Iris pigment epithelial cell (primary cell): ENCODE measurements at places on chromosomes 3 and 15.

- peak; percentile 68 for DNase-seq
Observed at GRCh38 chr3:141402476-141403171, 34.3 kb downstream of the ZBTB38 start.

GRCh38 chr15:56469483-56469882 is 4.5 kb upstream of the MNS1 start:
- no peak for DNase-seq

DNA sequence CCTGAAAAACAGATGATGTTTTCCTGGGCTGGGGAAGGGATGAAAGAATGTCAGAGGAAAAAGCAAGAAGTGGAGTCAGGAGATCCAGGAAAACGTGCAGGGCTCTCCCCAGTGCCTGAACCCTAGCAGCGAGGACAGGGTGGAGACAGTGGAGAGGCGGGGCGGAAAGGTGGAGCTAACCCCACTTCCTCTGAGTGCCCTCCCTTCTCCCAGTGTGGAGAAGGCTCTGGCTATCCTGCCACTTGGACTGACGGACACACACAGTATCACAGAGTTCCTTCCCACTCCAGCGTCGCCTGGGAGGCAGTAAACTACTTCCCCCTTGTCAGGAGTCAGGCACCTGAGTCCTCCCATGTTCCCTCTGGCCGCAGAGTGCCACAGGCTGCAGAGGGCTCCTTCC is 125.3 kb upstream of the CHRNA7 start:
- no peak for DNase-seq

DNA sequence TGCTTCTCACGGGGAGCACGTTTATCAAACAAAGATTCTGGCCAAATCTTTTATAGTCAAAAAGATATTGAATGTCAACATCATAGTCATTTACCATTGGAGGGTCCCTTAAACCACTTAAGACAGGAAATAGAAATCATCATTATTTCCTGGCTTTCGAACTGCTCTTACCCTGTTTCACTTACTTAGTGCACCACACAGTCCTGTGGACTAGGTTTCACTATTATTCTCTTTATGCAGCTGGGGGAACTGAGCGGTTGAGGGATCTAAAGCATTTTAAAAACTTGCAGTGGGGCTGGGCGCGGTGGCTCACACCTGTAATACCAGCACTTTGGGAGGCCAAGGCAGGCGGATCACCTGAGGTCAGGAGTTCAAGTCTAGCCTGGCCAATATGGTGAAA is 13.7 kb upstream of the TPRG1 start:
- DNase-seq, result no peak

DNA sequence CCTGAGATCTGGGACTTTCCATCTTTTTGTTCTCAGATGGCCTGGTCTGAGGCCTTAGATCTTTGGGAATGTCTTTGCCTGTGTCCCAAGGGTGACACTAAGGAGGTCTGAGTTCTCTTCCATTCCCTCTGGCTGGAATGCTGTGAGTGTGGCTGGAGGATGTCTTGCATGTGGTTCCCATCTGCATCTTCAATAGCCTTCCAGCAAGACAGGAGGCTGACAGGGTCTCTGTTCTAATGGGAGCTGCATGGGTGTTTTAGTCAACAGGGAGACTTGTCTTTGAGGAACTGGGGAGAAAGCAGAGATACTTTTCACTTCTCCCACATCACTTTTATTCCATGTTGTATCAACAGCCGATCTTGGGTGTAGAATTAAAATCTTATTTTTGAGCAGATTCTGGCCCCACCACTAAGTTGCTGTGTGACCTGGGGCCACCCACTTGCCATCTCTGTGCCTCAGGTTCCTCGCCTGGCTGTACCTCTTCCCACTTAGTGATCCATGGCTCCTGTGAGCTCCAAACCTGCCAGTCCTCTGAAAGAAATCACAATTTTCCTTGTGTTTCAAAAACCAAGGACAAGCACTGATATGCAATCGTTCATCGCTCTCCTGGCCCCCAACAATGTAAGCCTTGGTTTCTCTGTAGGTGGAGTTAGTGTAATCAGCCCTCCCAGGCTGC is 75.2 kb downstream of the LSM3 start:
- no peak for DNase-seq

DNA sequence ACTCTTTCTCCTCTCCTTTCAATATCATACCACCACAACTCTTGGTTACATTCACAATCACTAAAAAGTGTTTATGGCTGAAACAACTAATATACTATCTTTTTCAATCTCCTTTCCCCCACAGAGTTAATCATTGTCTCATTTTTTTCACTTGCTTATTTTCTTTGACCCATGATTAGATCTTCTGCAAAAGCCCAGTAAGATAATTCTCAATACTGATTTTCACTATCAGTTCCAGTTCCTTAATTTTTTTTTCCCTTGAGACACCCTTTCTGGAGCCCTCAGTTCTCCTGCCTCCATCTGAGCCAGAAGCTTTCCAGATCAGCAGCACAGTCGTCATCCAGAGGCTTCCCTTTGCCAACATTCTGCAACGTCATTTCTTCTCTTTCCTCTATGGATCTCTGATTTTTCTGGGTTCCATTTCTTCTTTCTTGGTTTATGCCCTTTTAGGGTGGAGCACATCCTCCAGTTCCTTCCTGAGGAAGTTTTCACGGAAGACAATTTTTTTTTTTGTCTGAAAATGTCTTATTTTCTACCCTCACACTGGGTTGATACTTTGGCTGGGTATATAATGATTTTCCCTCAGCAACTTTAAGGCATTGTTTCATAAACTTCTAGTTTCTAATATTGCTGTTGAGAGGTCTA is 88.7 kb upstream of the C15orf39 start:
- no peak for DNase-seq

- DNase-seq, result no peak
Observed at GRCh38 chr3:120090422-120090821, 3.8 kb downstream of the GSK3B start.

DNA sequence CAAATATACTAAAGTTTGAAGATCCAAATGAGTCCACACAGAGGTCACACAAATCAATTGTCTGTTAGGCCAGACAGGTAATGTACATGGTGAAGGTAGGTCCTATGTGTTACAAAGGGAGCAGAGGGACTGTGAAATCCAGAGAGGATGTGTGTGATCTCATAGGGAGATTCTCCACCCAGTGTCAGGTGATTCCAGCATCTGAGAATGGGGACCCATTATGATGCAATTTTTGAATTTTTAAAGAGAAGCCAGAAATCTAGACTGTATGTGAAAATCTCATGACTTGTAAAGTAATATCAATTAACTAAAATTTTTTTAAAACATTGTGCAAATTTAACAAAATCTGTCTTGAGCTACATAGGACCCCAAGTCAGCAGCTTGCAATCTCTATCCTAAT is 58.3 kb upstream of the NEDD4 start:
- DNase-seq, result no peak

DNA sequence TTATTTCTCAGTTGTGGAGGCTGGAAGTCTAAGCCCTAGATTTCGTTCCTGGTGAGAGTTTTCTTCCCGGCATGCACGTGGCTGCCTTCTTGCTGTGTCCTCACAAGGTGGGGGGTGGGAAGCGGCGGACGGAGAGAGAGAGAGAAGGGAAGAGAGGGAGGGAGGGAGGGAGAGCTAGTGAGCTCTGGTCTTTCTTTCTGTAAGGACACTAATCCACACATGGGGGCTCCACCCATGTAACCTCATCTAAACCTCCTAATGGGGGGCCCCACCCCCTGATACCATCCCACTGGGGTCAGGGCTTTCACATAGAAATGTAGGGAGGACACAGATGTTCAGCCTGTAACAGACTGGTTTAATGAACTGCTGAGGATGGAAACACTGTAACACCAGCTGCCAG is 7.3 kb downstream of the FBLN2 start:
- no peak for DNase-seq

GRCh38 chr3:138761002-138761401 is 73.7 kb downstream of the PIK3CB start:
- no peak for DNase-seq

- DNase-seq, result no peak
Observed at GRCh38 chr3:157042226-157042625, 117.7 kb downstream of the CCNL1 start.

DNA sequence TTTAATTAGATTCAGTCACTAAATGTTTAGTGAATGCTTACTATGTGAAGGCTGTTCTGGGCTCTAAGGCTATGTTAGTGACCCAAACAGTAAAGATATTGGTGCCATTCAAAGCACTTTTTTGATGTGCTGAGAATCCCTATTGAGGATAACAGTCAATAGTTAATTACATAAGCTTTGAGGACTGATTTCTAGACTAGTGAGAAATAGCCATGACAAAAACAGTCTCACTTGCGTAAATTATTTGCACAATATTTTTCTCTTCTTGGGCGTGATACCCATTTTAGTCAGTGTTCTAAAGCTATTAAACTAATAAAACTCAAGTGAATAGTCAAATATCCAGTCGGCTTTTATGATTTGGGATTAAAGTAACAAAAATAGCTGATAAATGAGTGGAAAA is 74.6 kb downstream of the UBE2E2 start:
- DNase-seq, result no peak

DNA sequence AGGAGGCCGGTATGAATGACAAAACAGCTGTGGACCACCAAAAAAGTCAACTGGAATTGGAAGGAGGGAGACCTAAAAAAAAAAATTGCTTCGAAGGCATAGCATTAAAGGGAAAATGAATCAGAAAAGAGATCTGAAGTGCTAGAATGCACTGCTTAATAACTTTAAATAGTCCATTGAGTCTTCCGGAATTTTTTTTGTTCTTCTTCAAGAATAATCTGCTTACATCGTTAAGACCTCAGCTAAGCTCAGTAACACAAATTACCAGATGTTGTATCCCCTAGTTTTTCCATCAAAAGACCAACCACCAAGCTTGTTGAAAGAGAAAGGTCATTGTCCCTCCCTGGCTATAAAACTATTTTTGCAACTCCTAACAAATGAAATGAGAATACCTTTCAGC is 560.5 kb downstream of the NR2F2 start:
- DNase-seq, result no peak

- no peak for DNase-seq
Observed at GRCh38 chr15:65947041-65947440, 77.8 kb downstream of the RAB11A start.

DNA sequence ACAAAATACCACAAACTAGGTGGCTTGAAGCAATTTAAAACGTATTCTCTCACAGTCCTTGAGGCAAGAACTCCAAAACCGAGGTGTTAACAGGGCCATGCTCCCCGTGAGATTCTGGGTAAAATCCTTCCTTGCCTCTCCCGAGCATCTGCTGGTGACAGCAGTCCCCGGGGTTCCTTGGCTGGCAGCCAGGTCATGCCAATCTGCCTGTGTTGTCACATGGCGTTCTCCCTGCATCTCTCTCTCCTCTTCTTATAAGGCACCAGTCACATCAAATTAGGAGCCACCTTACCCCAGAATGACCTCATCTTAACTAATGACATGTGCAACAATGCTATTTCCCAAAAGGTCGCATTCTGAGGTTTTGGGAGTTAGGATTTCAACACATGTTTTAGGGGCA is 26.3 kb upstream of the LRRN1 start:
- no peak for DNase-seq

DNA sequence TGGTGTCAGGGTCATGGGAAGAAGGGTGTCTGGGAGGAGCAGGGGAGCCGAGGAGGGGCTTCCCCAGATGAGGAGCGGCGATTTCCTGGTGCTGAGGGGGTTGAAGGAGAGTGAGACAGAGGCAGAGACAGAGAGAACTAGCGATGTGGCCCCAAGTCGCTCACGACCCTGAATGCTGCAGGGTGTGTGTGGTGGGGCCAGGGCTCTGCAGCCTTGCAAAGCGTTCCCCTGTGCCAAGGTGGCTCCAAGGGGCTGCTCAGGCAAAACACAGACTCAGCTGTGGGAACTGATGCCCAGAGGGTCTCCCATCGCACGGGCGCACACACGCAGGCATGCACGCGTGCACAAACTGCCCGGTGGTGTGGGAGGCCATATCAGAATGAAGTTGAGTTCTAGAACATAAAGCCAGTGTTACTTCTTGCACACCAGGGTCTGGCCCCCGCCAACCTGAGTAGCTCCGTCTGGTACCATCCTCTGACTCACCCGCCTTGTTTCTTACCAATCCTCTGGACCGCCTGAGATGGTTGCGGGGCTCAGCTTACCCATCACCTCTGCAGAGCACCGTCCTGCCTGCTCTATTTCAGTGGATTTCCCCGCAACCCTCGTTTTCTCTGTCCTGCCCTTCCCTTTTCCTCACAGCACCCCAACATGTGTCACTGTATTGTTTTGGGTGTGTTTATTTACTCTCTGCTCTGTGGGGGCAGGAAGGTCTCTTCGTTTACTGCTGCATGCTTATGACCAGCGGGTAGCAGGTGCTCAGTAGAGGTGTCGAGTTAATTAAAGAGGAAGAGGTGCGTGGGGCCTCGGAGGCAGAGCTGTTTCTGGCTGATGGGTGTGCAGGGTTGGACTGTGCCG is 4.5 kb downstream of the MELTF start:
- no peak for DNase-seq

- DNase-seq, result no peak
Observed at GRCh38 chr3:78940128-78940527, 827.7 kb downstream of the ROBO1 start.

GRCh38 chr3:124019291-124019690 is 27.4 kb upstream of the ROPN1 start:
- DNase-seq, result no peak

GRCh38 chr3:28940530-28940929 is 340.3 kb upstream of the RBMS3 start:
- DNase-seq, result peak; percentile 98

DNA sequence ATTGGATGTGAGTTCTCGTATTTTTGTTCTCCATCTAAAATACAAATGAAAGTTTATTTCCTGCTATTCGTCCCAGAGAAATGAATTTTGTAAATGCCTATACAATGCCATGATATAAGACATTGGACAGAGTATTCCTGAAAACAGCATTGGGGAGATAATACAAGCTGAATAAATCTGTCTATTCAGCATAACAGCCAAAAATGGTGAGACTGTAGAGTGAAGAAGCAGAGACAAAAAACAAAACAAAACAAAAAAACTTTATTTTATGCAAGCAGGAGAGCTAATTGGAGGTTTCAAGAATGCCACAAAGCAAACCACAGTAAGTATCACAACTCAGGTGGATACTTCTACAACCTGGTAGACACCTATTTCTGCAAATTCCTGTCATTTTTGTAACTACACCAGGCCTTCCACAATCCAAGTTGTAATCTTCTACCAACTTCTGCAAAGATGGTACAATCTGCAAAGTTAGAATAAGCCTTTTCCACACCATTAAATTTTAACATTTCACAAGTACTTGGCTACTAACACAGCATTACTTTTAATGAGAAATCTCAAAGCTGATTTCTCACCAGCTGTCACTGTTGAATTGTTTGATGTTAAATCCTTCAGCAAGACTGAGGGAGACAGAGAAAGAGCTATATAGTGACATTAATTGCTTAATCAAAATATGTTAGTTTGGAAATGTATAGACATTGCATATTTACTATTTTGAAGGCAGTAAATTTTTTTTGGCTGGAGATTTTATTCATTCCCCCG is 163.1 kb downstream of the CLSTN2 start:
- no peak for DNase-seq

- no peak for DNase-seq
Observed at GRCh38 chr3:53978386-53978785, 86.7 kb upstream of the SELENOK start.

GRCh38 chr3:2023959-2024358 is 74.7 kb upstream of the CNTN4 start:
- peak; percentile 0 for DNase-seq
